ENCODE measurements at places on chromosomes 4 and X.

GRCh38 chrX:49230500-49231232 lies 2.5 kb downstream of the CACNA1F start:
- peak; percentile 28 for DNase-seq

- DNase-seq = no peak
These were observed 828.3 kb downstream of the TECRL start for GRCh38 chr4:63580796-63581475.

DNA sequence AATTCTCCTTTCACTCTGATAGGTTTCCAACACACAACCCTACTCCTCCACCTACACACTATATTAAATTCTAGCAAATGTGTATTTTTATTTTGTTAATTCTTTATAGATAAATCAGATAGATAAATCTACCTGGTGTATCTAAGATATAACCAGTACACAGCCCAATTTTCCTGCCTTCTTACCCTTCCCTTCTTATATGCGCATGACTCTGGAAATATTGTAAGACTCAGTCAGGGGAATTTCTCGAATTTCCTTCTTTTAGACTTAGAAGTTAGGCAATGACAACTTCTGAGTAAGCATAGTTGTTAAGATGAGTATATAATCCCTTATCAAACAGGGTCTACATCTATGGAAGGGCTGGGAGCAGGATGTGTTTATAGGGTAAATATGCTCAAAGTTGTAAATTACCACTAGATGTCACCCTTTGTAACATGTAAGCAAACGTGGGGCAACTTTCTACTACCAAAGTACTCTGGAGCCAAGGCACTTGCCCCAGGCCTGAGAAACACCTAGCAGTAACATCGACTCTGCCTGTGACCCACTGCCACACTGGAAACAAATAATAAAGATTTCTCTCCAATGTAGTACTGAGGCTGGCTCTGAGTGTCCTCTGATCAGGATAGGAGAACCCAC lies 444.7 kb downstream of the IQCM start:
- peak; percentile 4 for DNase-seq

DNA sequence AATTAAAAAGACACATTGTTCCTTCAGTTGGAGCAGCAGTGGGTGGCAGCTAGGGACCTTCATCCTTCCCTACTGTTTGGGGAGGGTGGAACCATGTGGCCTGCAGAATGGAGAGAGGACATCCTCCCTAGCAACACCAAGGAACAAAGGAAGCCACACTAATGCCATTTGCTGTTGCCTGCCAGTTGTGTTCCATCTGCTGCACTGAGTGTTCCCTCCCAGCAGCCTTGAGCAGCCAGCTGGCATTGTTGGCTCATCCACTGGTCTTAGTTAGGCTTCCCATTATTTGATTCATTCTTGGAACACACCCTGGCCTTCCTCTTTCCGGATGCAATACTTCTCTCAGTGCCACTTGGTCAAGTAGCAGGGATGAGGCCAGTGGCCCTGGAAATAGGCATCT lies 25.0 kb upstream of the HMGB3 start:
- DNase-seq = peak; percentile 5

- DNase-seq = no peak
These were observed 138.3 kb upstream of the PDHA2 start for GRCh38 chr4:95701500-95702170.

GRCh38 chr4:112704991-112705845 lies 68.3 kb downstream of the LARP7 start:
- DNase-seq = peak; percentile 7

Data from NCI-H2171 (cell line).